ENCODE measurements at places on chromosomes 16 and 17. TPM values are rescaled to one million over a fixed set of nuclear protein-coding genes. Genes with fewer than 3 reads are reported as not detected.

- no peaks in the 10 kb centered on the region for H3K36me3 ChIP-seq
- DNase-seq: no peak
- H3K27ac ChIP-seq: no peak overlapping the region
- no peaks in the 10 kb centered on the region for H3K4me1 ChIP-seq
- H3K27me3 ChIP-seq: no peaks in the 10 kb centered on the region
Observed at GRCh38 chr16:80790751-80791150, 13.6 kb downstream of the CDYL2 start.

GRCh38 chr16:88316941-88317612 lies 65.7 kb upstream of the ZNF469 start:
- no peaks in the 10 kb centered on the region for H3K27me3 ChIP-seq
- no peaks in the 10 kb centered on the region for H3K4me1 ChIP-seq
- H3K36me3 ChIP-seq: no peaks in the 10 kb centered on the region
- no peak overlapping the region for H3K4me3 ChIP-seq
- DNase-seq: no peak
- H3K27ac ChIP-seq: no peak overlapping the region

- no peak for DNase-seq
- no peaks in the 10 kb centered on the region for H3K27me3 ChIP-seq
- H3K27ac ChIP-seq: no peak overlapping the region
- no peak overlapping the region for H3K4me3 ChIP-seq
- no peaks in the 10 kb centered on the region for H3K36me3 ChIP-seq
Observed at GRCh38 chr17:67518876-67519275, 141.8 kb downstream of the PITPNC1 start.

DNA sequence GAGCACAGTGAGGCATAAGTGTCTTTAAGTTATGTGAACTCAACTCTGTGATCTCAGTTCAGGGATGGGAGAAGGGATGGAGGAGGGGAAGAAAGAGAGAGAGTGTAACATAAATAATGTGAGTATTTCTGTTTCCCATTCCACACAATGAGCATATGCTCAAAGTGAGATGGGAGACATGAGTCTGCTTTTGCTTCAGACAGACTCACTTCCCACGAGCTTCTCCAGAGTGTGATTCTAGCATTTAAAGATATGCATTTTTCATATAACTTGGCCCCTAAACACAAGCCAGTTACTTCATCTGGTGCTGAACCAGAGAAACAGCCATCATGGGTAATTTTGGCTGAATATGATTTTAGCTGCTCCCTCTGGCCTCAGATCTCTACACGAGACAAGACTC lies 35.0 kb downstream of the SHISA9 start:
- no peak overlapping the region for H3K27ac ChIP-seq
- H3K4me3 ChIP-seq: no peak overlapping the region
- DNase-seq: no peak
- peaks cover 7% of the 10 kb centered on the region for H3K27me3 ChIP-seq

DNA sequence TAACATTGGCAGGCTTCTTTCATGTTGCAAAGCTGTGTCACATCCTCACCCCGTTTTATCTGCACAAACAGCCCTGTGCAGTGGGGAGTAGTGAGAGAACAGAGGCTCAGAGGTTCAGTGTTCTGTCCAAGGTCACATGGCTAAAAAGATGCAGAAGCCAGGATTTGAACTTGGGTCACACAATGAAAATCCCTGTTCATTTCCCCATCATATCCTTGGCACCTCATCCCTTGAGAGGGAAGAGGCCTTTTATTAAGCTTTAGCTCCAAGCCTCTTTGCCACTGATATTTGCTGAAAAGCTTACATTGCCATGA lies 106.6 kb downstream of the AMFR start:
- DNase-seq: peak; percentile 90
- H3K27ac ChIP-seq: no peak overlapping the region
- H3K4me3 ChIP-seq: no peak overlapping the region
- H3K27me3 ChIP-seq: no peaks in the 10 kb centered on the region
- H3K4me1 ChIP-seq: peaks cover 7% of the 10 kb centered on the region

GRCh38 chr17:21370430-21370829 lies 5.7 kb upstream of the KCNJ12 start:
- no peak overlapping the region for H3K27ac ChIP-seq
- no peak overlapping the region for H3K4me3 ChIP-seq
- no peaks in the 10 kb centered on the region for H3K27me3 ChIP-seq
- no peaks in the 10 kb centered on the region for H3K36me3 ChIP-seq
- DNase-seq: no peak
- no peaks in the 10 kb centered on the region for H3K4me1 ChIP-seq

GRCh38 chr16:66401610-66402009 lies 25.5 kb upstream of the BEAN1 start:
- H3K4me3 ChIP-seq: no peak overlapping the region
- H3K27ac ChIP-seq: no peak overlapping the region
- no peaks in the 10 kb centered on the region for H3K27me3 ChIP-seq

DNA sequence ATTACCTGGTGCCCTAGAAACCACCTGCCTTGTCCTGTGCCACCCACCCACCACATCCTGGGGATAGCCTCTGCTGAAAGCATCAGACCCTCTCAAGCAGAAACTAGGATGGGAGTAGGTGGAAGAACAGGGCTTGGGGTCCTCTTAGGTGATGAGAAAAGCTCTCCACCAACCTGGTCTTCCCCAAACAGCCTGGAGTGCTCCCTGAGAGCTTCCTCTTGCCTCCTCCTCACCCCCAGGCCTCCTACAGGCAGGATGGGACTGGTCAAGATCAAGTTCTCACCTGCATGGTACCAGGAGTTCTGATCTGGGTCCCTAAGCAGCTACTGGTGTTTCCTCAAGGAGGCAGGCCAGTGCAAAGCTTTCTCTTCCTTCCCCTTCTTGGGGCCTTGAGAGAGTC lies 15.4 kb downstream of the WNT9B start:
- no peaks in the 10 kb centered on the region for H3K27me3 ChIP-seq
- H3K4me3 ChIP-seq: no peak overlapping the region
- no peak overlapping the region for H3K27ac ChIP-seq
- no peaks in the 10 kb centered on the region for H3K4me1 ChIP-seq
- no peaks in the 10 kb centered on the region for H3K36me3 ChIP-seq

Gene GUCY2D
- total RNA-seq: 3.4 TPM

Gene DNASE1L2
- total RNA-seq: 1.3 TPM

Gene POLR3E
- 44.3 TPM for total RNA-seq

Gene CHTF18
- total RNA-seq: 35.5 TPM

Gene ASGR2
- total RNA-seq: 2.7 TPM

Data from left lung (tissue), 14 donors.